Epithelial cell of alveolus of lung (primary cell): ENCODE measurements at places on chromosomes 7 and 10. TPM values are rescaled to one million over a fixed set of nuclear protein-coding genes. Genes with fewer than 3 reads are reported as not detected.

TMEM26 gene
- 1.9 and 7.3 TPM in 2 replicates for total RNA-seq

AGMO gene
- total RNA-seq: under 0.01 TPM in 1 of 2 replicates, not detected in the other

C1GALT1 gene
- total RNA-seq: 10.4 and 34.4 TPM in 2 replicates

COL1A2 gene
- 2,043 and 2,173 TPM in 2 replicates for total RNA-seq

NUPR2 gene
- total RNA-seq: not detected in 2 replicates

ERVW-1 gene
- total RNA-seq: 0.16 TPM in 1 of 2 replicates, not detected in the other

INA gene
- total RNA-seq: 1.1 and 3.4 TPM in 2 replicates

C7orf33 gene
- total RNA-seq: not detected in 2 replicates

LOXL4 gene
- 6.9 and 56.1 TPM in 2 replicates for total RNA-seq

DRGX gene
- not detected in 2 replicates for total RNA-seq

TMEM176A gene
- 19.9 TPM in 1 of 2 replicates, not detected in the other for total RNA-seq

ACSM6 gene
- not detected in 2 replicates for total RNA-seq

CD36 gene
- total RNA-seq: 1.0 and 10.8 TPM in 2 replicates

ZC3HAV1L gene
- 9.4 and 41.2 TPM in 2 replicates for total RNA-seq

SUN3 gene
- not detected in 2 replicates for total RNA-seq

EVX1 gene
- not detected in 2 replicates for total RNA-seq

CALN1 gene
- total RNA-seq: not detected in 2 replicates

STOX1 gene
- total RNA-seq: 0.48 TPM in 1 of 2 replicates, not detected in the other

CPN1 gene
- total RNA-seq: not detected in 2 replicates

GHRHR gene
- not detected in 2 replicates for total RNA-seq

ANXA8L1 gene
- 0.56 and 5.7 TPM in 2 replicates for total RNA-seq

TCF7L2 gene
- total RNA-seq: 3.5 and 25.2 TPM in 2 replicates

CNNM1 gene
- 0.13 TPM in 1 of 2 replicates, not detected in the other for total RNA-seq

GSAP gene
- total RNA-seq: 0.24 and 5.3 TPM in 2 replicates

UBTD1 gene
- total RNA-seq: 27.5 and 32.8 TPM in 2 replicates

NYAP1 gene
- 2.2 and 10.5 TPM in 2 replicates for total RNA-seq

DLX5 gene
- total RNA-seq: 0.13 TPM in 1 of 2 replicates, not detected in the other

C7orf57 gene
- total RNA-seq: under 0.01 TPM in 1 of 2 replicates, not detected in the other

ASB10 gene
- not detected in 2 replicates for total RNA-seq

CDH23 gene
- not detected in 2 replicates for total RNA-seq

CDC14C gene
- not detected in 2 replicates for total RNA-seq

FAM241B gene
- total RNA-seq: 0.65 TPM in 1 of 2 replicates, not detected in the other
